Activated CD4-positive, alpha-beta T cell treated with anti-CD3 and anti-CD28 coated beads, Interleukin-2, Interleukin-4, amounts not matched to agents 100 ng/mL and 50 ng/mL, durations not matched to agents 16 hours and 8 hours (primary cell): ENCODE measurements at places on chromosomes 12 and 14.

DNA sequence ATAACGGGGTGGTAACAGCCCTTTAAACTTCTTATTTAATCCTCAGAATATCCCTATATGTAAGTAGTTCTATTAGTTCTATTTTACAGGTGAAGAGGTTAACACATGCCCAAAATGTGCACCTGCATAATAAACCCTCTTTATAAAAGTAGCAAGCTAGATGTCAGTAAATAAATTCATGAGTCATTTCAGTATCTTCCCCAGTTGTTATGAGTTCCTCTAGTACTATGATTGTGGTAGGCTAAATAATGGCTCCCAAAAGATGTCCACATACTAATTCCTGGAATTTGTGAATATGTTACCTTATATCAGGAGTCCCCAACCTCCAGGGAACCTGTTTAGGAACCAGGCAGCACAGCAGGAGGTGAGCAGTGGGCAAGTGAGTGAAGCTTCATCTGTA, 106.5 kb downstream of the TMTC3 start:
- no peak for DNase-seq

GRCh38 chr12:20000229-20000849, 368.0 kb upstream of the PDE3A start:
- DNase-seq, result no peak

DNA sequence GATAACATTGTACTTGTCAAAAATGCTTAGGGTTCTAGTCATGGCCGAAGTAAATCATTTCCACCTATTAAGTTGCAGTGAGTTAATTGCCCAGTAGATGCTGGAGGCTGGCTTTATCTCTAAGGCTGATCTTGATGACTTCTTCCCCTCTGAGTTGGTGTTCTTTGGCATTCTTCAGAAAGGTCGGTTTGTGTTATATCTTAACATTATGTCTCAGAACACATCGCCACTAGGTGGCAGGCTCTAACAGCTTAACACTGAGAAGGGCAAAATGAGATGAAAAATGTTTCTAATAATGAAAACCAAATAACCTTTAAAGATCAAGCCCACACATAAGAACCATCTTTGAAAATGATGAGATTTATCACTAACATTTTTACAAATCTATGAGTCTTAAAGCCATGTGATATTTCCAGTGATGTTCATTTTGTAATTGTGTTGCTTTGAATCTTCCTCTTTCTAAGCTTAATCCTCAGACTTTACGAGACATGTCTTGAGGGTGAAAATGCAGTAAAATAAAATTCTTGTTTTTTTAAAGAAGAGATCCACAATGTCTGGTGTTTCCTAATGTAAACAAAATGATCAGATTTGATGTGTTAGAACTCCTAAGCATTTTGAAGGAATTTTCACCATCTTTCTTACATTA, 28.6 kb downstream of the SUDS3 start:
- peak; percentile 50 for DNase-seq

DNA sequence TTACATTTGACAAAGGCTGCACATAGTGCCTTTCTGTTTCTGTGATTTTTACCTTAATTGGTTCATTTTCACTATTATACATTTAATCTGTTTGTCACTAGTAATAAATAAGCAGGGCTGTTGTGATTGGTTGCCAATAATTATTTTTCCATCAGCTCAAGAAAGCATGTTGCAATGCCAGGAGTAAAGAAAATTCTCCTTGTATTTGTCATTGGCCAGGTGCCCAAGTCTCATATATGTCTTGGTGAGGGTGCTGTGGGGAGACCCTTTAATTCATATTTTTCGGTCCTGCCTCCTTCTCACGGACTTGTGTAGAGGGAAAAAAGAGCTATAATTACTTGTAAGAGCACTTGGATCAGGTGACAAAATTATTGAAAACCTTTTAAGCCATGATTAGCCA, 108.0 kb downstream of the KITLG start:
- DNase-seq, result no peak

DNA sequence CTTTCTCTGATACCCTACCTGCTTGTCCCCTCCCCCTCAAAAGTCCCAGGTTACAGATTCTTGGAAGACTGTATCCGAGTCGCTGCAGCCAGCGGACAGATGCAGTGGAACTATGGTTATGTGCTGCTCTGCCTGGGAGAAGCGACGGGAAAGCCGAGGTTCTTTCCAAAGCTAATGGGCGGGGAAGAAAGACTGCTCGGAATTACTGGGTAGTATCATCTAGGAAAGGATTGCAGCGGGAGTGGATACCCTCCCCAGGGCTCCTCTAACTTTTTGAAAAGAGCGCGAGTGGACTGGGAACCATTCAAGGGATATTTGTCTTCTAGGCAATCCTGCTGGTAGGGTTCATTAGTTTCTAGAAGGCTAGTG, 1.4 kb downstream of the PTHLH start:
- no peak for DNase-seq

DNA sequence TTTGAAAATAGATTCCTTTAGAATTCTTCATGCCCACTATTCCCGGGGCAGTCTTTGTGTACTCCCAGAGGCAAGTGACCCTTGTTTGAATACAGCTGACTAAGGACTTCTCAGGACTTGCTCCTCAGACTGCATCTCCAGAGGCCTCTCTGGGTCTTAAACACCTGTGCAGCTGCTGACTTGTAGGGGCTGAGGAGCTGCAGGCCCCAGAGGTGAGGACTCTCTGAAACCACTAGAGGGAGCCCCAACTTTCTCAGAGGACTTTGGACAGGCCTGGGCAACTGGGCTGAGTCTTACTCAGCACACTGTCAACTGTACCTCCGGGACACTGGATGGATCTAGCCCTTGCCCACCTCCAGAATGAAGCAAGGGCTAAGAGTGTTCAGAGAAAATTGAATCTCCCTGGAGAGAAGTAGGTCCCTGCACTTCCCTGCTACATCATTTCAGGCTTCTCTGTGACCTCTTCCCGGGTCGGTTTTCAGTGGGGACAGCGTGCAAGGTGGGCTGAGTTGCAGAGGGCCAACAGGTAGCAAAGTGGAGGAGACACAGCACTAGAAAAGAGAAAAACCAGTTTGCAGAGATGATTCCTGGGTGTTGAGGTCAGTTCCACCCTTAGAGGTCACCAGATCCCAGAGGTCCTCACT, 164.6 kb downstream of the TMEM117 start:
- DNase-seq, result peak; percentile 44

DNA sequence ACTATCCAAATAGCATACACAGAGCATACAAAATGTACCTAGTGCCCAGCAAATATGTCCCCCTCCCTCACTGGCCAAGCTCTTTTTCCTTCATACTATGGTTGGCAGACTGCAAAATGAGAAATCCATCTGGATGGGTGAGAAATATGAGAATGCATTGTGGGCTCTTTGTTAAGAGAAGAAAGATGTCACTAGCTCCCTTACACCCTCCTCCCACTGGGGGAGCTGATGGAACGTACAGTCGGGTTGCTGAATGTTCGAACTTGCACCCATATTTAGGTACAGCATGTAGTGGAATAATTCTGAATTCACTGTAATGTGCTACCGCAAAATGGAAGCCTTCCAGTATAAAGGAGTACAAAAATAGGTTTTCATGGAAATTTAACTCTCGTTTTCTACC, 377.4 kb downstream of the GRIN2B start:
- DNase-seq, result no peak

GRCh38 chr12:54998958-54999510, 14.5 kb upstream of the TESPA1 start:
- DNase-seq, result no peak

- DNase-seq, result peak; percentile 79
Observed at GRCh38 chr12:25054783-25055144, 105.9 kb upstream of the BCAT1 start.

DNA sequence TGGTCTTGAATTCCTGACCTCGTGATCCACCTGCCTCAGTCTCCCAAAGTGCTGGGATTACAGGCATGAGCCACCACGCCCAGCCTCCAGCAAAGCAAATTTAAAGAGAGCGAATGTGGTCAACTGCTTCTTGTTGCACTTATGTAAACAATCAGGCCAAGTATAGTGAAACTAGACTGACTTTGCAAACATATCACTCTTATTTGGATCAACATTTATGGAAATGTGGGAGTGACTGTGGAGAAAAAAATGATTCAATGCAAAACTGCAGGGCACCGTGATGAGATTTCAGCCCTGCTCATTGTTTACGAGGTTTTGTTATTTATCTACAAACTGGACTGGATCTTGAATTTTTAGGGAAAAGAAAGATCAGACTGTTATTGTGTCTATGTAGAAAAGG, 28.1 kb downstream of the TMEM121 start:
- no peak for DNase-seq

- no peak for DNase-seq
Observed at GRCh38 chr14:71625891-71626701, 306.1 kb upstream of the RGS6 start.

DNA sequence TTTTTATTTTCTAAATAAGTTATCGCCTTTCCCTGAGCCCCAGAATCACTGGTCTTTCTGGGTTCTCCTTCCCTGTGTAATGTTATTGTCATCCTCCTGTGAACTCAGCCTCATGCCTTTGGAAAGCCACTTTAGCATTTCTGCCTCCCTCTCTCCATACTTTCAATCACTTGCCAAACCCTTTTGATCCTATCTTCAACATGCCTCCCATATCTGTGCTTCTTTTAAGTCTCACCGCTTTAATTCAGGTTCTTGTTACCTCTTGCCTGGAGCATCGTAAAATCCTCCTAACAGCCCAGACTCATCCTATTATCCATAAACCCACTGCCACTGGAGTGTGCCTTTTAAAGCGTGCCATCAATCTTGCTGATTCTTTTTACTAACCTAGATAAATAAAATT, 321.8 kb downstream of the BMP4 start:
- DNase-seq, result no peak

DNA sequence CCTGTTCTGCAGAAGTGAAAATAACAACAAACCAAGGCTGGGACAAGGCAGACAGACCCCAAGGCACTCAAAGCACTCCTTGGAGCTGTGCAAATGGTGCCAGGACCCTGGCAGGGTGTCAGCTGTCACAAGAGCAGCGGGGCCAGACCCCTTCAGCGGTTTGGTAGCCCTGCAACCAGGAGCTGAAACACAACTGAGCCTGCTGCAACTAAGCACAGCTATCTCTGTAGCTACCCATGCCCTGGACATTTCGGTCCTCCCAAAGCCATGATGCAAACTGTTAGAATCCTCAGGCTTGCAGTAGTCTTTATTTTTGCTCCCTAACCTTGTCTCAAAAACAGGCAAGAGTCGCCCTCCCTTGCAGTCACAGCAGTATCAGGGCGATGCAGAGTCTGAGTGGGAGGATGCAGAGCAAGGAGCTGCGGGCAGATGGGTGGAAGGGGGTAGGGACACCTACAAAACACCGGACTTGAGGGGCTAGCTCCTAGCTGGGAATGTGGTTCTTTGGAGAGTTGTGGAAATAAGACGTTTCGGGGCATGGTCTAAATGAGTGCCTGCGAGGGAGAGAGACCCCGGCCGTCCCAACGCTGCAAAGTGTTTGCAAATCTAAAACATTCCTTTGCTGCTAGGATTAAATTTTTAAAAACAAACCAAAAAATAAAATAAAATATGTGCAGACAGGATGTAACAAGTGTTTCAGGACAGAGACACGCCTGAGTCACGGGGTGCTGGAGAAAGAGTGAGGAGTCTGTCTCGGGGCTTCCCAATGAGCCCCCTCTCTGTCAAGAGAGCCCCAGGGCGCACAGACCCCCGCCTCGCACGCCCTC, 1.0 kb downstream of the NUAK1 start:
- no peak for DNase-seq

GRCh38 chr12:8813572-8814357, 8.7 kb upstream of the A2ML1 start:
- DNase-seq, result no peak

DNA sequence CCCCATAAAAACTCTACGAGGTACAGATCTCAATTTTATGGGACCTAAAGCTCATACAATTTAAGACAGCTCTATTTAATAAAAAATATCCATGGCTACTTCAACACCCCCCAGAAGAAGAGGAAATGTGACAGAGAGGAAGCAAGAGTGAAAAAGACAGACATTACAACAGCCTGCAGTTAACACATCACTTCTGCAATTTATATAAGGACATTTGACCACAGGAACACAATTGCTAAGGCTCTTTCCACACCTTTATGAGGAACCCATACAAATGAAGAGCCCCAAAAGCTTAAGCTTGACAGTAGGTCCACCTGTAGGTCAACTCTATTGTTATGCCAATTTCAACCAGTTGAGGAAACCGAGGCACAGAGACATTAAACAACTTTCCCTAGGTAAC, 5.6 kb downstream of the OR10P1 start:
- DNase-seq, result no peak

- DNase-seq, result no peak
Observed at GRCh38 chr14:85308531-85309300, 221.2 kb upstream of the FLRT2 start.

DNA sequence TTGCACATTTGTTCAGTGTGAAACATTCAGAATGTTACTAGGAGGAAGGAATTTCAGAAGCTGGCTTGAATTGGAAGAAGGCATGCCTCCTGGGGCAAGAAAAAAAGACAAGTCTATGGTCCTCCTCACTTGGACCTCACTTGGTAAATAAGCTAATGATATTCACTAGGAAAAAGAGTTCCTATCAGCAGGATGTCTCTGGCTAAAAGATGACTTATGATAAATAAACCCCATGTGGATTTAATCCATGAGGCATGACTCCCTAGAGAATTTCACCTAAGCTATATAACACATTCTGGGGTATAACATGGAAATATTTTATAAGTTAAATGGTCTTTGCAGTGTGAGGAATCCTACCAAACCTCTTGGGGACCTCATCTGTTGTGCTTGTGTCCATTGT, 199.9 kb downstream of the LRIG3 start:
- DNase-seq, result no peak

DNA sequence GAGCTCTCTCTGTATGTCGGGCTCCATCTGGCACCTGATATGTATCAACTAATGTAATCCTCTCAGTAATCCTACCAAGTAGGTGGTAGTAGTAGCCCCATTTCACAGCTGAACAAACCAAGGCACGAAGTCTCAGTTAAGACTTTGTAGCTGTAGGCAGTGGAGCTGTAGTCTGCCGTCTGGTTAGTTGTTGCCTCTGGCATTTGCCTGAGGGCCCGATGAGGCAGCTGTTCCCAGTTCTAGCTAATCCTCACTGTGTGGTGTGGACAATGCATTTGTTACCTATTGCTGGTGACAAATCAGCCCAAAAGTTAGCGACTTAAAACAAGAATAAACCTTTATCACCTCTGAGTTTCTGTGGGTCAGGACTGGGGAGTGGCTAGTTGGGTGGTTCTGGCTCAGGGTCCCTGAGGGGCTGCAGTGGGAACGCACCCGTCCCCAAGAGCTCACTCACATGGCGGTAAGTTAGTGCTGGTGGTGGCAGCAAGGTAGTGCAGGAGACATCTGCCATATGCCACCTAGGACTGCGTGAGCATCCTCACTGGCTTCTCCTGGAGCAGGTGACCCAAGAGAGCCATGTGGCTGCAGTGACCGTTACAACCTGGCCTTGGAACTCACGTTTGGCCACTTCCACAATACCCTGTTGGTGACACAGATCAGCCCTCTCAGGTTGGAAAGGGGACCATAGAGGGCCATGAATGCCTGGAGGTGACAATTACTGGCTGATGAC, 5.6 kb downstream of the AACS start:
- no peak for DNase-seq

- DNase-seq, result no peak
Observed at GRCh38 chr12:75578546-75578945, 67.1 kb upstream of the KRR1 start.

GRCh38 chr14:23831596-23831995, 122.0 kb upstream of the DHRS4 start:
- no peak for DNase-seq
